ENCODE measurements at places on chromosomes 16 and 17.

DNA sequence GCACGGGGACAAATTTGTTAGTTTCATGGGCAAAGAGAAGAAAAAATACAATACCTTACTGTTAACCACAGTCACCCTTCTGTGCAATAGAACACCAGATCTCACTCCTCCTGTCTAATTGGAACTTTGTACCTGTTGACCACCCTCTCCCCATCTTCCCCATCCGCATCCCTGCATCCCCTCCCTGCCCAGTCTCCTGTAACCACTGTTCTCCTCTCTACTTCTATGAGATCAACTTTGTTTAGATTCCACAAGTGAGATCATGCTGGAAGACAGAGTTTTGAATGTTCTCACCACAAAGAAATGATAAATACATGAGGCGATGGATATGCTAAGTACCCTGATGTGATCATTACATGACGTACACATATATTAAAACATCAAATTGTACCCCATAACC, 47.7 kb downstream of the CLEC16A start:
- DNase-seq = peak; percentile 40

DNA sequence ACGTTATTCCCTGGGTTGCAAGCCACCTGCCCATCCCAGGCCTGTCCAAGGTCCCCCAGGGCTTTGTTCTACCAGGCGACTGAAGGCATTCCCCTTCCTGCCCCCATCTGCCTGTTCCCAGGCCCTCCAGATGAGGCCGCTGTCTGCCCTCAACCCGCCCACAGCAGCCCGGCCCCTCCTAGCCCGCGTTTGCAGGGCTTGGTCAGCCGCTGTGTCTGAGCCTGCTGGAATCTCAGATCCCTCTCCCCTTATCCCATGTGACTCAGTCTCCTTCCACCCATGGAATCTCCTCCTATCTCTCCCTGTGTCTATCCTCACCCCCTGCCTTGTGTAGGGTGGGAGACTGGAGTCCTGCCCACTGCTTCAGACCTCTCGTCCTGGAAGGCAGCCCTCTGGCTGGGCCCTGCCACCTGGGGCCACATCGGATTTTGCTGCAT, 186.0 kb upstream of the TNRC6C start:
- DNase-seq = peak; percentile 63

- DNase-seq = no peak
Observed at GRCh38 chr17:35315971-35316370, 57.5 kb downstream of the SLFN11 start.

DNA sequence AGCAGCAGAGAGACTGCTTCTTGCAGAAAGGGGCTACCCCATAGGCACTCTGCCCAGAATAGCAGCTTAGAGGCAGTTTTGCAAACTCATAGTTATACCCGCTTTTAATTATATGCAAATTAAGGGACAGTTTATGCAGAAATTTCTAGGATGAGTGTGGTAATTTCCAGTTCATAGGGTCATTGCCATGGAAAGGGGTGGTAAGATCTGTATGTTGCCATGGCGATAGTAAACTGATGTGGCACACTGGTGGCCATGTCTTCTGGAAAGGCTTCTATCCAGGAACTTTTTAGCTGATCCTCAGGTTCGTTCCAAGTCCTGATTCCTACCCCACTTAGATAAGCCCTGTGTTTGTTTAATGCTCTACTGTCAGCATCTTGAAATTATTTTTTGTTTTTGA, 6.2 kb downstream of the STXBP4 start:
- no peak for DNase-seq

- no peak for DNase-seq
Observed at GRCh38 chr16:10756574-10756973, 12.9 kb downstream of the NUBP1 start.

GRCh38 chr17:29716566-29716965, 93.9 kb upstream of the CORO6 start:
- no peak for DNase-seq

DNA sequence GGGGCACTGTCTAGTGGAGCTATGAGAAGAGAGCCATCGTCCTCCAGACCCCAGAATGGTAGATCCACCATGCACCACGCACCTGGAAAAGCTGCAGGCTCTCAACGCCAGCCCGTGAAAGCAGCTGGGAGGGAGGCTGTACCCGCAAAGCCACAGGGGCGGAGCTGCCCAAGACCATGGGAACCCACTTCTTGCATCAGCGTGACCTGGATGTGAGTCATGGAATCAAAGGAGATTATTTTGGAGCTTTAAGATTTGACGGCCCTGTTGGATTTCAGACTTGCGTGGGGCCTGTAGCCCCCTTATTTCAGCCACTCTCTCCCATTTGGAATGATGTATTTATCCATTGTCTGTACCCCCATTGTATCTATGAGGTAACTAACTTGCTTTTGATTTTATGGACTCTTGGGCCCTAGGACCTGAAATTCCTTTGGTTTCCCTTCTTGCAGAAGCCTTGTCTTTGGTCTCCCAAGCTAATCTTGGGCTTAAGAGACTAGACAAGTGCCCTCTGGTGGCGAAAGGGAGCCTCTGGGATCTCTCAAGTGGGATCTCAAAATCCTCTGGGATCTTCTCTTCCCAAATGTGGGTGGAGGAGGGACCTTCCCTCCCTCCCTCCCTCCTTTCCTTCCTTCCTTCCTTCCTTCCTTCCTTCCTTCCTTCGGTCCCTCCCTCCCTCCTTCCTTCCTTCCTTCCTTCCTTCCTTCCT, 58.2 kb upstream of the HAPSTR1 start:
- DNase-seq = peak; percentile 57

GRCh38 chr16:57253466-57253865, 8.4 kb downstream of the ARL2BP start:
- no peak for DNase-seq

DNA sequence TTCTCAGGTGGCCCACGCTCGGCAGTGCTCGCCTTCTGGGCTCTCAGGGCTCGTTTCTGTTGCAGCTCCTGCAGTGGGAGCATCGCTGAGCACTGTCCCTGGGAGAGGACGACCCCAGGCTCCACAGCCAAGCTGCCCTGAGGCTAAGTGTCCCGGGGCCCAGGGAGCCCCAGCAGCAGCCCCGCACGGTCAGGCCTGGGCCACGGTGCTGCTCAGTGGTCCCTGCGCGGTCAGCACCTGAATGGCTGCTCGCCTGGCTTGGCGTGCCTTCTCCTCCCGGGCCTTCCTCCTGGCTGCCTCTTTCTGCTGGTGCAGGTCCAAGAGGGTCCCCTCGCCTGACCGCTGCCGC, 23.3 kb downstream of the CEP131 start:
- no peak for DNase-seq

DNA sequence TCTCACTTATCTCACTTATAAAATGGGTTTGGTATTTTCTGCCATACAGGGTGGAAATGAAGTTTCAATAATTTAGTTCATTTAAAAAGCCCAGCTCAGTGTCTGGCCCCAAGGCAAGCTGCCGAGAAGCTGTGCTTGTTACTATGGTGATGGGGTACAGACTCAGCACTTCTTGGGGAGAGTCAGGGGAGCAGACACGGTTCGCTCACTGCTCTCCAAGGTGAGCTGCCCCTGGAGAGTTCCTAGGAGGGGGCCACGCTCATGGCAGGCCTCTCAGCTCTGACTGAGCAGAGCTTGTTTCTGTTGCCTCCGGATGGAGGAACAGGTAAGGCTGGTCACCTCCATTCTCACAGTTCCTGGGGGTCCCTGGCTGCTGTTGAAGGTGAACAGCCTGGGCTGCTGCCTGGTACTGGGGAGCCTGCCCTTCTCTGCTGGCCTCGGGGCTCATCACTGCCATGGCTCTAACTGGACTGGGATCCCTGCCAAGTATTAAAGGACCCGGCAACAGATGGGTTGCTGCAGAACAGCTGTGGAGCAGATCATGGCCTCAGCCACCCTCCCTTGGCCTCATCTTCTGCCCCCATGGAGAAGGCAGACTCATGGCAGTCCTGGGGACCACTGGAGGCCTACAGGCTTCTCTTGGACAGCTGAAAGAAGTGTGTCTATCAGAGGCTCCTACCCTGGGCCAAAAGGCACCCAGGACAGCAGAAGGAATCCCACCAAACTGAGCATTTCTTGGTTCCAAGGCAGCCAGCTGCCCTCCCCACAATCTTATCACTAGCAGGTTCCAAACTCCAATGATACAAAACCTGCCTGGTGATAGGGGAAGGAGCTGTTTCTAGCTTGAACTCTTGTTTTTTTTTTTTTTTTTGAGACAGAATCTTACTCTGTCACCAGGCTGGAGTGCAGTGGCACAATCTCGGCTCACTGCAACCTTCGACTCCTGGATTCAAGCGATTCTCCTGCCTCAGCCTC, 25.9 kb upstream of the SPATA32 start:
- DNase-seq = peak; percentile 51

- DNase-seq = no peak
Observed at GRCh38 chr17:66945147-66945835, 19.2 kb upstream of the CACNG4 start.

DNA sequence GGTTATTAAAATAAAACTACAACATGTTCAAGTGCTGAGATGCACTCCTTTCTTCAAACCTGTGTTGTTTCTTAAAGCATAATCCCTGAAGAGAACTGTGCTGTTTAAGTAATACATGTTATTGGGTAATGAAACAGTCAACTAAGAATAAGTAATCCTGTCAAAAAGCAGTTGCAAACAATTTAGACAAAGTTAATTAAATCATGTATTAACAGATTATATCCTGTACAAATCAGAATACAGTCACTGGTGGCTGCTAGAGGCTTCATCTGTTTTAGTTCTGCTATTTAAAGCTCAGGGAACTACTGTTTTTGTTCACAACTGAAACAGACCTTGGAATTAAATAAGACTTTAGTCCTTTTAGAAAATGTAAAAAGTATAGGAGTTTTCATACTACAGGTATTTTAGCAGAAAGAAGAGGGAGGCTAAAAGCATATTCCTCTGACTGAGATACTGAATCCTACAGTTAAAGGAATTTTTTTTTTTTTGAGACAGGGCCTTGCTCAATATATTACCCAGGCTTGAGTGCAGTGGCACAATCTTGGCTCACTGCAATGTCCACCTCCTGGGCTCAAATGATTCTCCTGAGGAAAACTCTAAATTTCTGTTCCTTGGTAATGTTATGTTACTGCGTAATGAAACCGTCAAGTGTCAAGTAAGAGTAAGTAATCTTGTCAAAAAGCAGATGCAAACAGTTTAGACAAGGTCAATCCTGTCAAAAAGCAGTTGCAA, 27.3 kb upstream of the ITGA2B start:
- no peak for DNase-seq

- DNase-seq = no peak
Observed at GRCh38 chr17:77116371-77116860, 24.4 kb upstream of the SEC14L1 start.

- DNase-seq = peak; percentile 88
Observed at GRCh38 chr17:32936186-32936893, 8.4 kb downstream of the TMEM98 start.

GRCh38 chr17:27206447-27206846, 87.5 kb upstream of the WSB1 start:
- no peak for DNase-seq

GRCh38 chr16:11064851-11065250, 120.5 kb downstream of the CLEC16A start:
- no peak for DNase-seq

DNA sequence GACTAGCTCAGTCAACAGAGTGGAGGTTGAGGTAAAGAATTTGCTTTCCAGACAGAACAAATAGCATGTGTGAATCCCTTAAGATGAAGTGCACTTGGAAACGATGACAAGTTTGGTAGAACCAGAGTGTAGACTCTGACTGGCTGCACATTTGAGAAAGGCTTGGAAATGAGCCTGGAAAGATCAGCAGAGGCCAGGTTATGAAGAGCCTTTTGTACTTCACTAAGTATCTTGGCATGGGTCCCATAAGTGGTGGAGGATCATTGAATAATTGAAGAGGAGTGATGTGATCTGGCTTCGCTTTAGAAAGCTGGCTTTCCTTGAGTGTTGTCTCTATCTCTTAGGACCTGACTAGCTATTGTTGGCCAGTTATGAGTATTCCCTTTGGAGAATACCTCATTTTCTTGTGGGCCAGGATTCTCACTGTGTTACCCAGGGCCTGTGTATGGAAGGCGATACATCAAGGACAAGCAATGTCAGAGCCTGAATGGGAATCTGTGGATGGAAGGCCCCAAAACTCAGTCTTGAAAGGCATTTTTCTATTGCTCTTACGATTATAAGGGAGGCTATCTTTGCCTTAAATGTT, 329.8 kb downstream of the UTP18 start:
- DNase-seq = peak; percentile 40

DNA sequence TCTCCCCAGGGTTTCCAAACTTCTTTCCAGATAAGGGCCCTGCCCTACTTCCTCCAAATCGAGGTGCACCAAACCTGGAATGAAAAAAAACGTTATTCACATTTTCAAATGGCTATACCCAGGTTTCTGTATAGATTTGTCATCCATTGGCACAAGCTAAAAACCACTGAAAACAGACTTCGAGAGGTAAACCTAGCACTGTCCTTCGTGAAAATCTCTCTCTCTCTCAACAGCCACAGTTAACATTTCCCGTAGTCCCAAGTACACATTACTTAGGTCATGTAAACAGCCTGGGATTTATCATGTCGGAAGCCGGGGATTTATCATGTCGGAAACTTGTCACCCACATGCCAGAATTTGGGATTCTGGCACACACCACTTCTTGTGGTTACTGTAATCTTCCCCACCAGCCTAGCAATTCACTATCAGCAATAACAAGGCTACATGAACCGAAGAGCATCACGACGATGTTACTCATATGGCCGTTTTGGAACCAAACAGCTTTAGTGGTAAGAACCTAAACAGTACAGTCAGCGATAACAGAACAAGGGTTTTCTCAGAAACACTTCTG, 1.2 kb downstream of the DDX5 start:
- no peak for DNase-seq

GRCh38 chr17:17933775-17934174, 38.4 kb downstream of the TOM1L2 start:
- no peak for DNase-seq

- no peak for DNase-seq
Observed at GRCh38 chr17:79230576-79230975, 156.0 kb downstream of the ENGASE start.

GRCh38 chr17:42097691-42098631, at the start of gene ZNF385C:
Gene ZNF385C, minus strand, starts transcription at chr17:42098473. Its CDS starts 35,417 bp downstream, at chr17:42063056.
- DNase-seq = peak; percentile 39

DNA sequence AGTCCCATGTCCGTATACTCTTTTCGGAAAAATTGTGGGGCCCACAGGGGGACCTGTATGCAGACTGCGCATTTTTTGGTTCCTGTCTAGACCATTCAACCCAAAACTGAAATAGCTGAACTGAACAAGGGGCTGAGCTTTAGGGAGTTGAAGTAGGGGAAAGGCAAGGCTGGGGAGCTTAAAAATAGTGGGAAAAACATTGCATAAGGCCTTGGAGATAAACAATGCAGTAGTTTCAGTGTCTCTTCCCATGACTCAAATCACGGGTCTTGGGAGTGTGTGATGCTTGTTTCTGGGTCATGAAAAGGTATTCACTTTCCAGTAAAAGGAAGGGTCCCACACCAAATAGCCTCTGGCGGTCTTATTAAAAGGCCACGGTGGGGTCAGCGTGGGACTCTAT, 402.8 kb upstream of the SALL1 start:
- DNase-seq = no peak

- DNase-seq = no peak
Observed at GRCh38 chr17:29050176-29050575, 7.2 kb downstream of the PIPOX start.

All from eye (tissue), 1 donor.